ENCODE measurements at places on chromosomes 5 and 9.

- DNase-seq: no peak
Observed at GRCh38 chr5:26530305-26530704, 508.1 kb downstream of the CDH9 start.

GRCh38 chr5:94276048-94276447 is 342.4 kb downstream of the KIAA0825 start:
- no peak for DNase-seq

DNA sequence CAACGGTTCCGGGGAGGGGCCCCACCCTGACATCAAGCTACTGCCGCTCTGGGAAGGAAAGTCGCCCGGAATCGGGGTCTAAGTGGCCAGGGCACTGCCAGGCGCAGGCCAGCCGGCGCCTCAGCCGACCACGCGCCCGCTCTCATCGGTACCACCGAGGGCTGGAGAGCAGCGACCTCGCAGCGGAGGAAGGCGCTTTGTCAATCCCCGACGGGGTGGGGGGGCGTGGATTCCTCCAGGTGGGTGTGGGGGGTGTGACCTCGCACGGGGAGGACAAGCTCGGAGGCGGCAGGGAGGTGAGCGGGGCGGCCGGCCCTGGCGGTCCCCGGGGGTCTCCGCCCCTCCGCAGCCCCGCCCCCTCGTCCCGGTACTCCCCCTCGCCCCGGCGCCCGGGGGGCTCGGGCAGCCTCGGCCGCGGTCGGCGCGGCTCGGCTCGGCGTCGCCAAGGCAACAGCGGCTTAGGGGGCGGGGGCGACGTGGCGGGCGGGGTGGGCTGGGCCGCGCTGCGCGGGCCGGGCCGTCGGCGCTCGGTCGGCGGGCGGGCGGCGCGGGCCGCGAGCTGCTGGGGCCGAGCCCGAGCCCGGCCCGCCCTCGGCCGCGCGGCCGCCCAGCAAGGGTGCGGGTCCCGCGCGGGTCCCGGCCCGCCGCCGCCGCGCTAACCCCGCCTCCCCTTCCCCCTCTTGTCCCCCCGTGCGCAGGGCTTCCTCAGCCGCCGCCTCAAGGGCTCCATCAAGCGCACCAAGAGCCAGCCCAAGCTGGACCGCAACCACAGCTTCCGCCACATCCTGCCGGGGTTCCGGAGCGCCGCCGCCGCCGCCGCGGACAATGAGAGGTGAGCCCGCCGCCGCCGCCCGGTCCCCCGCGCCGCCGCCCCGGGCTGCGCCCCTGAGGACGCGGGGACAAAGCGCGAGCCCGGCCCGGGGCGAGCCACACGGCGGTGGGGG is 47.5 kb downstream of the DAB2IP start:
- peak; percentile 79 for DNase-seq

DNA sequence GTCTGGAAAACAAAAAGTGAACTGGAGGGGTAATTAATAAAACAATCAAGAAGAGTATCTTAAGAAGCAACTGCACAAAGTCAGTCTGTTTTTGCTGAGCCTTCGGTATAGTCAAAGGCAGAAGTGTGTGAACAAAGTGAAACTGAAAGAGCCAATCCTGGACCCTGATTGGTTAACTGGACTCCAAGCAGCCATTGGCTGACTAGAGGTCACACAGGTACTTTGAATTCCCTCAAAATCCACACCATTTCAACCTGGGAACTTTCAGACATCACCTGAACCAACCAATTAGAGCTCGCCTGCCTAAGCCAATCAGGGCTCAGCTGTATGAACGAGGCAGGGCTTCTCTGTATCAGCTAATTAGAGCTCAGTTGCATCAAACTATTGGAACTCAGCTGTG is 286.7 kb downstream of the TLE4 start:
- DNase-seq: no peak

- DNase-seq: no peak
Observed at GRCh38 chr9:18896531-18897179, 136.4 kb downstream of the SAXO1 start.

DNA sequence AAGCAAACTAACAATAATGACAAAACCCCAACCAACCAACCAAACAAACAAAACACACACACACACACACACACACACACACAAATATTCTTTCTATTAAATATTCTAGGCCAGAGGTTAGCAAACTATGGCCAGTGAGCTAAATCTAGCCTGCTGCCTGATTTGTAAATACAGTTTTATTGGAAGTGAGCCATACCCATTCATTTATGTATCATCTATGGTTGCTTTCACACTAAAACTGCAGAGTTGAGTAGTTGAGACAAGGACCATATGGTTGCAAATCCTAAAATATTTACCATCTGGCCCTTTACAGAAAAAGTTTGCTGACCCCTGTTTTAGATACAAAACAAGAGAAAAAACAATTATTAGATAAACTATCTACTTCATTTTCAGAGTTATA is 620.5 kb upstream of the SEMA6A start:
- DNase-seq: no peak

DNA sequence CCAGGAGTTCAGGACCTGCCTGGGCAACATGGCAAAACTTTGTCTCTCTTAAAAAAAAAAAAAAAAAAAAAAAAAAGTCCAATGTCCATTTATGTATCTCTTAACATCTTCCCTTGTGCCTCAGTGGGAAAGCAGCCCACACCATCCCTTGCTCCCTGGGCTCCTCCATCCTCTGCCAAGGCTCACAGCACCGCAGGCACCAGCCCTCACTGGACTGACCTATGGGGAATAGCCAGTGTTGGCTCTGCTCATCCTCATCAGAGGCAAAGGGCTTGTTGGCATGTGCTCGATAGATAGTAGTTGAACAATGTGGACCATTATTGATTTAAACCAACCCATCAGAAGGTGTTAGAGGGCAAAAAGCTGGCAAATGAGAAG is 61.8 kb upstream of the LRRTM2 start:
- DNase-seq: no peak

- no peak for DNase-seq
Observed at GRCh38 chr5:54443270-54443669, 12.2 kb upstream of the HSPB3 start.

DNA sequence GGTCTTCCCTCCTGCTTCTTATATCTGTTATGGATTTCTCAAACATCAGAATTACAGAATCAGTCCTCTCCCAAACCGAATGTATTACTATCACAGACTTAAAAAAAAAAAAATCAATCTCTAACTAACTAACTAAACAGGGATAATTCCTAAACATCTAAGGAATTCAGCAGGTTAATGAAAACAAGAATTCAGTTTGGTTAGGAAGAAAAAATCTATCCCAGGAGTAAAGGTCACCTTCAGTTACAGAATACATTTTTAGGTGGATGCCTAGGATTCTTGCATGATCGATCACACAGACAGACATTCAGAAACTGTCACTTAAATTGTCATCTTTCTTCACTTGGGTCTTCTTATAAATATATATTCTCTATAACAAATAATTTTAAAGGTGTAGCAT is 11.5 kb downstream of the PTAR1 start:
- DNase-seq: no peak

- DNase-seq: no peak
Observed at GRCh38 chr9:84123648-84124406, 143.2 kb downstream of the RMI1 start.

DNA sequence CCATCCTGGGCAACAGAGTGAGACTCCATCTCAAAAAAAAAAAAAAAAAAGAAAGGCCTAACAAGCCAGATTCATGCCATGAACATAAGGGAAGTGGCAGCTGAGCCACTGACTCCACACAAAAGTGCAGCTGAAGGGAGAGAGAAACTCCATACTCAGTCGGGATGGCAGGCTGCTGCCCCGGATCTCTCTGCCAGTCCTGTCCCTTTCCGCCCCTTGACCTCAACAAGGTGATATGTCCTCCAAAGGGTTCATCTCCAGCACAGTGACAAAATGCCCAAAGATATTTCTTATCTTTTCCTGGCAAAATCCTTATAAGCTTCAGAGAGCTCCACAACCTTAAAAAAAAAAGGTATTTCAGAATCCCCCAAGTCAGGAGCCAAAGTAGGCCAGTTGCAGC is 52.6 kb downstream of the ABCA1 start:
- no peak for DNase-seq

- DNase-seq: no peak
Observed at GRCh38 chr9:135062254-135062653, 25.2 kb upstream of the OLFM1 start.

GRCh38 chr5:15500325-15501001 is 483 bp downstream of the FBXL7 start:
- DNase-seq: peak; percentile 69
